M059J (cell line): ENCODE measurements at places on chromosomes 12 and 14. TPM values are rescaled to one million over a fixed set of nuclear protein-coding genes. Genes with fewer than 3 reads are reported as not detected.
A peak's percentile ranks its signal among the peaks of the same experiment; 100 is the strongest.

Gene NPAS3
- 1.2 and 2.7 TPM in 2 replicates for total RNA-seq

GRCh38 chr12:55925870-55926737, 1.6 kb downstream of the PYM1 start:
- DNase-seq: peak; percentile 9

Gene WIF1
- total RNA-seq: 0.07 TPM in 1 of 2 replicates, not detected in the other

DNA sequence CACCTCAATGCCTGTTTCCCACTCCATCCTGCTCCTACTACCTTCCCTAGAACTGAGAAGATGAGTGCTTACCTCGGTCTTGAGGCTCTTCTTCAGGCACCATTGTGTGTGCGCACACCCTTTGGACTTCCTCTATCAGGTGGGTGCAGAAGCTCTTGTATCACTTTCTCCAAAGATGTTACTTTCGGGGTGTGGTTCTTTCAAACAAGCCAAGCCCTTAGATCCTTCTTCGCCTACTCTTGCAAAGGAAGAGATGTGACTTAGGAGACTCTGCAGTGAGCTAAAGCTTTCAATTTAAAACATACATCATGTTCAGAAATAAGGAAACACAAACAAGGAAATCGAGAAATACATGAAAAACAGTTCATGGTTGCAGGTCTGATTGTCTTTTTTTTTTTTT, at the start of gene CLEC4C:
Gene CLEC4C, minus strand, starts transcription at position 130 of the 400 bp plus-strand sequence. Its CDS starts 27 bp downstream, at position 103.
- DNase-seq: no peak

GRCh38 chr12:87518481-87518880, 510.7 kb downstream of the C12orf50 start:
- peak; percentile 71 for DNase-seq

Gene JPH4
- 0.10 TPM in 1 of 2 replicates, not detected in the other for total RNA-seq

DNA sequence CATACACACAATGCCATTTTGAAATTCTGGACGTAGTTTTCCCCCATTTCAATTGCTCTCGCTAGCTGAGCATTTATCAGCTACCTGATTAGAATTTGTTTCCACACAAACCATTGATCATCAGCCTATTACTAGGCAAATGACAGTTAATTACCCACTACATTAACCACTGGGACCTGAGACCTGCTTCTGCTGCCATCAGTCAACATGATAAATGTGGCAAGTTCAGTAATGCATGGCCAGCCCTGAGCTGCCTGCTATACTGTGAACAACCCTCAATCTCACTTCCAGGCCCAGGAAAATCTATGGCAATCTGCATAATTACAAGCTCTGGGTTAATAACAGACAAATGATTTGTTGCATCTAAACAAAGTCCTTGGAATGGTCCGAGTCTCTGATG, 43.5 kb downstream of the LMO3 start:
- no peak for DNase-seq

- DNase-seq: no peak
Measured at GRCh38 chr14:53190938-53191337, 37.8 kb upstream of the DDHD1 start.

- no peak for DNase-seq
Measured at GRCh38 chr12:103012884-103013283, 55.4 kb downstream of the ASCL1 start.
